Liver (tissue), 10 donors: ENCODE measurements at places on chromosomes 7 and 10.

DNA sequence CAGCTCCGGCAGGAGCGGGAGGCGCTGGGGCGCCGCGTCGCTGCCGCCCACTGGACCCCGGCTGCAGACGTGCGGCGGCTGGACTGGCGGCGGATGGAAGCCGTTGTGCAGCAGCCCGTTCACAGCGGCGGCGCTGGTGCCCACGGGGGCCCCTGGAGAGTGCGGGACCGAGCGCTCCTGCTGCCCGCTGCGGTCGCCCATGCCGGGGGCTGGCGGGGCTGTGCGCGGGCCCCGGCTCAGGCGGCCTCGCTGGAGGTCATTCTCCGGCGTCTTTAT, 413 bp downstream of the PANK1 start:
- DNase-seq: no peak

DNA sequence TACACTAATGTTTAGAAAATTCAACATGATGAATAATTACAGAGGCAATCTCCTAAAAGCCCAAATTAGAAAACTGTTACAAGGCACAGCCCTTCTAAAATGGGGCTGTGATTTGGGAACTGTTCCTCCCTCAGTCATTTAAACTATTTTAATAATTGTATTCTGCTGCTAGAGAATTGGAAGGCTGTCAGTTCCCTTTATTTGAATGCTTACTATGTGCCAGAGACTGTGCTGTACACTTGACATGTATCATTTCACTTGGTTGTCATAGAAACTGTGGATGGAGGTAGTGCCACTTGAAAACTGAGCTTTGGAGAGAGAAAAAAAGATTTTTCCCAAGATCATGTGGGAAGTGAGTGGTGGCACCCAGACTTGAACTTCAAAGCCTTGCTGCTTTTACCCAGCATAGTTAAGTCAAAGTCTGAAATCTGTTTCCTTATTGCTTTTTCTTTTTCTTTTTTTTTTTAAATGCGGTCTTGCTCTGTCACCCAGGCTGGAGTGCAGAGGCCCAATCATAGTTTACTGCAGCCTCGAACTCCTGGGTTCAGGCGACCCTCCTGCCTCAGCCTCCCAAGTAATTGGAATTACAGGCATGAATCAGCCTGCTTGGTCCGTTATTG, 23.6 kb downstream of the UBE2D1 start:
- DNase-seq: no peak

DNA sequence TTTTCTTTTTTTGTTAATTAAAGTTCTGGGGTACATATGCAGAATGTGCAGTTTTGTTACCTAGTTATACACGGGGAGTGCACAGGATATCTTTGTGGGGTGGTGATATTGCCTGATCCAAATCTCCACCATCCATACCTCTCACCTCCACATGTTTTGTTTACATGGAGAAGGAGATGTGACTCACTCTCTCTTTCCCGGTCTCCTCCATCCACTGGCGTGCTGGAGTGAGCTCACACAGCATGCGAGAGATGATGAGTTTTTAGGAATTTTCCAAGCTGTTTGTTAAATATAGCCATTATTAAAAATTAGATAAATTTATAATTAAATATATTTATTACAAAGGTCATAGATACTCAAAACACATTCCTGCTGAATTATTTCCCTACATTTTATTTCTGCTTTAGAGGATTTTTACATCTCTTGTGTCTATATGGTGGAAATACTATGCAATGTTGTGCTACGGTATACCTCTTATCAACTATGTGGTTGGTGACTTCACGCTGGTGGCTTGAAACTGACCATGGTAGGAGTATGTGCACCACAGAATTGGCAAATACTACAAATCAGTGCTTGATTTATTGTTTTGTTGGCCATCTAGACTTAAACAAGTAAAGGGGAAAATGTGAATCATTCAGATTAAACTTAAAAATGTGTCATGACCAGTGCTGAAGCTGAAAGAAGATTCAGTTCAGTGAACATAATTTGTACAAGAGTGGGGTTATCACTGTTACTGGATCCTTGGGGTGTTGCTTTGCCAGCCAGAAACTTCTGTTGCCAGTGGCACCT, 107.9 kb upstream of the FAM180A start:
- DNase-seq: no peak

DNA sequence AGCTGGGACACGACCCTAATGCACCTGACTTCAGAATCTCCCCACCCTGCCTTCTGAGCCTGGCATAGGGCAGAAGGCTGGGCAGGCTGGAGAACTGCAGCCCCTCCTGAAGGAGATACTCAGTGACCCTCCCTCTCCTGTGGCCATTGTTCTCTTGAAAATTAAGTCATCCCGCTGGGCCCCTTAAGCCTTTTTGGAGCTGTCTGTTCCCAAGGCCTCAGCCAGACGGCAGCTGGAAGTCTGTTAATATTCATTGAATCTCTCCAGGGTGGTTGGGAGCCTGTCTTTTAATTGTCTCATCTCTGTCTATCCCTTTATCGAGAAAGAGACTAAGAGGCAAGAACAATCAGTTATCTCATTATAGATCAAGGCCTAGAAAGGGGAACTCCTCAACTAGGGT, 118.1 kb upstream of the PCBD1 start:
- DNase-seq: no peak

DNA sequence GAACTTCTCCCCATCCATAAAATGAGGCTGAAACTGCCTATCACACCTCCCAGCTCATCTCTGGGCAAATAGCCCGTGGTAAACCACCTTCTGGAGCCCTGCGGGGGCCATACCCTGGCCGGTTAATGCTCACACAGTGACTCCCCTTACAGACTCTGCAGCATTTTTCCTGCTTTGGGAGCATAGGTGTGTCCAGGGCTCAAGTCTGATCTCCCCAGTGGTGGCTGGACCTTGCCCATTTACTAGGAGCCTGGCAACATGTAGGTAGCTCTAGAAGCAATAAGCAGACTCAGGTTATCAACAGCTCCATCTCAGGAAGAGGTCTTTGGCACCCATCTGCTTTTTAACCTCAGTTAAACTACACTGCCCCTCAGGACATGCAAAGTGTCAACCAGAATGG, 5.5 kb upstream of the CDHR1 start:
- no peak for DNase-seq

GRCh38 chr7:24384362-24385030, 100.5 kb downstream of the NPY start:
- DNase-seq: no peak

DNA sequence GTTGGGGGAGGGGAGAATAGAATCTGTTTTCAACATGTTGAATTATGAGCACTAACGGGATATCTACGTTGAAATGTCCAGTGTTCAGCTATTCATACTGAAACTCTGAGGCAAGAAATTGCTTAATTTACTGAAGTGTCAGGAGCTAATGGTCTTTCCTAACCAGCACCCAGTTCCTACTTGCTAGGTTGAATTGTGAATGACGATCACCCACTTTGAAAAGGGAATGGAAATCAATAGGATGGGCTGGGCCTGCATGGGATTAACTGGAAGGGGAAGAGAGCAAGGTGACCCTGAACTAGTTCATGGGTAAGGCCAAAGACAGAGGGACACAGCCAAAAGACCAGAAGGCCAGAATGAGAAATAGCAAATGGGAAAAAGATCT, 51.3 kb downstream of the HIPK2 start:
- DNase-seq: no peak

GRCh38 chr10:10165415-10165814, 852.3 kb upstream of the CELF2 start:
- DNase-seq: no peak

GRCh38 chr7:125355899-125356298, 426.3 kb upstream of the POT1 start:
- no peak for DNase-seq

- no peak for DNase-seq
Observed at GRCh38 chr7:51970961-51971665, 654.5 kb upstream of the COBL start.

- no peak for DNase-seq
Observed at GRCh38 chr10:97328646-97329453, 5.7 kb downstream of the FRAT2 start.

- no peak for DNase-seq
Observed at GRCh38 chr10:13685885-13686284, 99.1 kb downstream of the PRPF18 start.

DNA sequence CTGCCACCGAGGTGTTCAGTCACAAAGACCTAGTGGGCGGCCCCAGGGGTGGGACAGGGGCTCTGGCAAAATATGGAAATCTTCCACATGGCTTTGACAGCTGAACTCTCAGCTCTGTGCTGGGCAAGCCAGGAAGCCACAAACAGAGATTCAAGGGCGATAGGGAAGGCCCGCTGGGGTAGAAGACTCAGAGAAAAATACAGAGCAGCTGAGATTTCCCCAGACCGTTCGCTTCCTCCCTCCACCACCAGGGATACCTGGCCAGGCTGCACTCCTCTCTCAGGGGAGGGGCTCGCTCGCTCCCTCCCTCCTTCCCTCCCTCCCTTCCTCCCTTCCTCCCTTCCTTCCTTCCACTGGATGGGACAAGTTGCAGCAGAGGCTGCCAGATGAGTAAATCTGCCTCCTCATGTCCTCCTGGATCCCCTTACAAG, 260.5 kb downstream of the PRPF18 start:
- DNase-seq: no peak

DNA sequence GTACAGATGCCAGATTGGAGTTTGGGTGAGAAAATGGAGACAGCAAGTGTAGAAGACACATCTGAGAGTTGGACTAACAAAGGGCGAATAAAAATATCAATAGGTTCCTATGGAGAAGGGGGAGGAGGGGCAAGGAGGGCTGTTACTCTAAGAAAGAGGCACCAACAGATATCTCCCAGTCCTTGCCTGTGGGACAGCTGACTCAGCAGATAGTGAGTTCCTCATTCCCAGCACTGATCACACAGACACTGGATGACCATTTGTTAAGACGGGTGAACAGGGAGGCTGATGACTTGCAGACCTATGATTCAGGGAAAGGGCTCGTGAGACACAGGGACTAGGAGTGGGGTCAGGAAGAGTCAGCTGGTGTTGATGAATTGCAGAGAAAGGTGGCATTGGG, 5.7 kb upstream of the PRR15 start:
- DNase-seq: no peak

GRCh38 chr10:42962902-42963231, 114.0 kb upstream of the RET start:
- DNase-seq: peak; percentile 23
